Stimulated activated CD4-positive, alpha-beta T cell treated with anti-CD3 and anti-CD28 coated beads, Interleukin-1b, Interleukin-23, amount 100 ng/mL, for 24 hours (primary cell): ENCODE measurements at places on chromosomes 4 and X.

DNA sequence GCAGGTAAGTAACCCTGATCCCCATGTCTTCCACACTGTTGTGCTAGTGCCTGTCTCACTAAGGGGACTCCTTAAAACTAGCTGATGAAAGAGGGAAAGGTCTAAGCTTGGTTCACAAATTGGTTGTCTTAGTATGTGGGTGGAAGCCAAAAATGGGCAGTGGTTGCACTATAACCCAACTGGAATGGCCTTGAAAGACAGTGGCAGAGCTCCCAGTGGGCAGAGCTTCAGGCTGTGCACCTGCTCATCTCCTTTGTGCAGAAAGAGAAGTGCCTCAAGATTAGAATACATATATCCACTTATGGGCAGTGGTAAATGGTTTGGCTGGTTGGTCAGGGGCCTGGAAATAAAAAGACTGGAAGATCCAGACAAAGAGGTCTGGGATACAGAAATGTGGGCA is 7.2 kb downstream of the SYN1 start:
- no peak for DNase-seq

- DNase-seq, result no peak
Observed at GRCh38 chr4:153514001-153514526, 47.9 kb downstream of the TMEM131L start.

DNA sequence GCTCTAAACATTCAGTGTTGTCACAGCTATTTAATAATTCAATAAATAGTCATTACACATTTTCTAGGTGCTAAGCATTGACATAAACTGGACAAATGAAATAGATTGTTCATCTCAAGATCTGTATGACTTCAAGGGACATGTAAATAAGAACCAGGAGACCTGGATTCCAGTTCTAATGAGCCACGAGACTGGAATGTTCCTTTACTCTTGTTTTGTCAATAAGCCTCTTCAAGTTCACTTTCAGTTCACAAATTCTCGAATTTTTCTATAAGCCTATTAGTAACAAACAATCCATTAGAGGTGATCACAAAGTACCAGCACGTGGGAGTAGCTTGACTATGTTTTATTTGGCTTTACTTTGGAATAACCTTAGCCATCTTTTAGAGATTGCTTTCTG is 514.0 kb upstream of the SMIM31 start:
- no peak for DNase-seq

GRCh38 chrX:38151441-38151840 is 69.2 kb downstream of the SRPX start:
- DNase-seq, result no peak

GRCh38 chr4:176422511-176422910 is 102.7 kb downstream of the SPCS3 start:
- DNase-seq, result no peak

DNA sequence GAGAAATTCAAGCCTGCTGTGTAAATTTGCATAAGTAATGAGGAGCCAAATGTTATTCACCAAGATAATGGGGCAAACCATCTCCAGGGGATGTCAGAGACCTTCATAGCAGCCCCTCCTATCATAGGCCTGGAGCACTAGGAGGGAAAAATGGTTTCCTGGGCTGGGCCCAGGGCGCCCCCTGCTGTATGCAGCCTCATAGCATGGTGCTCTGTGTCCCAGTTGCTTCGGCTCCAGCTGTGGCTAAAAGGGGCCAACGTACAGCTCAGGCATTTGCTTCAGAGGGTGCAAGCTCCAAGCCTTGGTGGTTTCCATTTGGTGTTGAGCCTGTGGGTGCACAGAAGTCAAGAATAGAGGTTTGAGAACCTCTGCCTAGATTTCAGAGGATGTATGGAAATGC is 859.3 kb downstream of the RPA4 start:
- DNase-seq, result no peak

- no peak for DNase-seq
Observed at GRCh38 chrX:1126738-1127137, 85.7 kb downstream of the CRLF2 start.
